ENCODE measurements at places on chromosomes 1 and 21.

DNA sequence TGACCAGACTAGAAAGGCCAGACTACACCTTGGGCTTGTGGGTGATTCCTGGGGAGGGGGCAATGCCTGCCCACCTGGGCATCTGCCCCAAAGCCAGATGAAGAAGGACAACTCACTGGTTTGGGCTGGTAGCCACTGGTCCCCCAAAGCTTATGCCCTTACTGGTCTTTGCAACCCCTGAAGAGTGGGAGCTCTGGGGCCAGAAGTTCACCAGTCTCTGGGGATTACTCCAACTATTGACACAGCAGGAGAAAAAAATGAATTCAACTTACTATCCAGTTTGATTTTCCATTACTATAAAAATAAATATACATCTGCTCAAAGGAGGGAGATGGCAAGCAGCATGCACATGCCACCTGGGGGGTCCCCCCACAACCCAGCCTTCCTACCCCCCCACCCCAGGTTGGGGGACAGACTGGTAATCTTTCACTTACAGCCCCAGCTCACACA, 2.6 kb downstream of the AHDC1 start:
- DNase-seq = no peak

- DNase-seq = no peak
These were observed 49.9 kb downstream of the XCL1 start for GRCh38 chr1:168626326-168626725.

- DNase-seq = no peak
These were observed 5.1 kb upstream of the UTP25 start for GRCh38 chr1:209822706-209823105.

GRCh38 chr1:33099290-33100118, 18.6 kb downstream of the AZIN2 start:
- peak; percentile 89 for DNase-seq
